ENCODE measurements at places on chromosomes 5 and 9. TPM values are rescaled to one million over a fixed set of nuclear protein-coding genes. Genes with fewer than 3 reads are reported as not detected.

Gene PCDHB16
- not detected for total RNA-seq

Gene ZNF300
- 0.33 TPM for total RNA-seq

Gene C9orf50
- not detected for total RNA-seq

Gene SLC36A2
- total RNA-seq: not detected

Gene CCNJL
- not detected for total RNA-seq

Gene UGT3A2
- 0.18 TPM for total RNA-seq

Gene DNAJC21
- total RNA-seq: 56.8 TPM

Gene IRGM
- 0.96 TPM for total RNA-seq

Gene SLC25A48
- total RNA-seq: not detected

Gene TMEM252
- not detected for total RNA-seq

Gene PCDHA11
- total RNA-seq: not detected

Gene DNAH5
- not detected for total RNA-seq

Gene GRXCR2
- not detected for total RNA-seq

Gene EPB41L4A
- 2.3 TPM for total RNA-seq

Gene TLX3
- not detected for total RNA-seq

Measured in activated CD4-positive, alpha-beta memory T cell treated with anti-CD3 and anti-CD28 coated beads, Interleukin-2, amount 10 ng/mL, durations not matched to agents 7 days and 5 days (primary cell).